ENCODE measurements at places on chromosomes 3 and 15.
A peak's percentile ranks its signal among the peaks of the same experiment; 100 is the strongest.

- no peak for DNase-seq
Measured at GRCh38 chr3:115275896-115276295, 128.8 kb upstream of the ZBTB20 start.

DNA sequence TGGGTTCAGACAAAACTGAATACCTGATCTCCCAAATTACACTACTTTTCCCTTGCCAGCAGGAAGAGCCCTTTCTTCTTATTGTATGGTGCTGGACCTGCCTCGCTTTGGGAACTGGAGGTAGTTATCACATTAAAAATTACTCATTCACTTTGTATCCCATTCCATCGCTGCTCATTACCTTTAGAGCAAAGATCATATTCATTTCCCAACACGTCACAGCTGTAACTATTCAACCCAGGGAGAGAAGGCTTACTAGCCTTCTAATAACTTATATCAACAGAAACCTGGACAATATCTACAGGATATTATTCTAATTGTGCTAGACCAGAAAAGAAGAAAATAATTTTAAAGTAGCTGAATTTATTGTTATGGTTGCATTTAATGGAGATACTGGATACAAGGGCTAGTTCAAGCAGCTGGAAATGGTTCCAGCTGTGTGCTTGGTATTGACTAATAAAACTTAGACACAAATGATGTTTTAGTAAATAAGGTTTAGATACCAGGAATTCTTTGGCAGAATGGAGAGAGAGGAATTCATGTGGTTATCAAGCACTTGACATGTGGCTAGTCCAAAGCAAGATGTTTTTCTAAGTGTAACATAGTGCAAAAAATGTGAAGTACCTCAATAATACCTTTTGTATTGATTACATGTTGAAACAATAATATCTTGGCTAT lies 656.3 kb downstream of the ROBO1 start:
- no peak for DNase-seq

DNA sequence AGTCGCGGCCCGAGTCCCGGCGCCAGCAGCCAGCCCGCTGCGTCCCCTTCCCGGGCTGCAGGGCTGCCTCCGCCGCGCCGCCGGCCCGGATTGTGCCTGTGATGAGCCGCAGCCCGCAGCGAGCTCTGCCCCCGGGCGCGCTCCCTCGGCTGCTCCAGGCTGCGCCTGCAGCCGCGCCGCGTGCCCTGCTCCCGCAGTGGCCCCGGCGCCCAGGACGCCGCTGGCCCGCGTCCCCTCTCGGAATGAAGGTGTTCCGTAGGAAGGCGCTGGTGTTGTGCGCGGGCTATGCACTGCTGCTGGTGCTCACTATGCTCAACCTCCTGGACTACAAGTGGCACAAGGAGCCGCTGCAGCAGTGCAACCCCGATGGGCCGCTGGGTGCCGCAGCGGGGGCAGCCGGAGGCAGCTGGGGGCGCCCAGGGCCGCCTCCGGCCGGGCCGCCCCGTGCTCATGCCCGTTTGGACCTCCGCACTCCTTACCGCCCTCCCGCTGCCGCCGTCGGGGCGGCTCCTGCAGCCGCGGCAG lies 1.2 kb downstream of the CHST2 start:
- DNase-seq: peak; percentile 46

- no peak for DNase-seq
Measured at GRCh38 chr3:133256787-133257483, 142.9 kb upstream of the BFSP2 start.

DNA sequence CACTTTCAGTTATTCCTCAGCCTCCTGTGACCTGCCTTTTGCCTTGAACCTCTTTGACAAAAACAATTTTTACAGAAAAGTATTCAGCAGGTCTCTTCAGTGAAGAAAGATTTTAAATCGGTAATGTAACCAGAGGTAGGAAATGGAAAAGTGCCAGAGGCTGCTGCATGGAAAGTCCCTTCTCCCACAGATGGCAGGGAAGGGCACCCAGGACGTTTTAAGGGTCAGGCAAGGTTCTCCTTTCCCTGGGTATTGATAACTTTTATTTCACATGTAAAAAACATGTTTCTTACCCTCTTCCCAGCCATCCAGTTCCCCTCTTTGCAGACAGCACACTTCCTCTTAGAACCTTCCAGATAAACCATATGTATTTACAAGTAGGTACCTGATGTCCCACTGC lies 185.6 kb downstream of the OR4M2 start:
- DNase-seq: no peak

GRCh38 chr15:43093026-43093425 lies 12.8 kb downstream of the UBR1 start:
- no peak for DNase-seq

Data from lower lobe of right lung (tissue), 2 donors.